MM.1S (cell line): ENCODE measurements at places on chromosomes 7 and 10.

- H3K36me3 ChIP-seq: no peaks in the 10 kb centered on the region
- no peak overlapping the region for H3K27ac ChIP-seq
- H3K27me3 ChIP-seq: no peaks in the 10 kb centered on the region
- no peak overlapping the region for H3K4me3 ChIP-seq
- H3K4me1 ChIP-seq: no peaks in the 10 kb centered on the region
- no peak for DNase-seq
These were observed 253.6 kb downstream of the CCSER2 start for GRCh38 chr10:84581976-84582375.

DNA sequence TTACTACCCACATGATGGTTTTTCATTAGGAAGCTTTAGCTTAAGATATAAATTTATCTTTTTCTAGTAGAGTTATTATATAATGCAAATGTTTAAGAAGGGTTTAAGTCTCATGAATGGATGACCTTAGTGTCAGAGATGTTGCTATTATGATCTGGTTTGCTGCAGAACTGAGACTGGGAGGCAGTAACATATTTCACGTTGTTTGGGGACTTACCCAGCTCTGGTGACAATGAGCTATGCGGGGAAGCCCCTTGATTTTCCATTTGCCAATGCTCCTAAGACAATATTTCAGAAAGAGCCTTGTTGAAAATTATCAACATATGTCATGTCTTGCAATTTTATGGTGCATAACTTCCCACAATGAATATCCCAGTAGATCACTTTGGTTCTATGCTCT is 754.6 kb downstream of the REEP3 start:
- H3K36me3 ChIP-seq: no peaks in the 10 kb centered on the region
- DNase-seq: no peak
- peak overlapping the region; percentile 19; the same call in 1 of the 2 replicates for H3K27ac ChIP-seq
- H3K27me3 ChIP-seq: no peaks in the 10 kb centered on the region

- DNase-seq: no peak
- no peaks in the 10 kb centered on the region for H3K27me3 ChIP-seq
- H3K4me3 ChIP-seq: no peak overlapping the region
- H3K4me1 ChIP-seq: no peaks in the 10 kb centered on the region
- no peaks in the 10 kb centered on the region for H3K36me3 ChIP-seq
These were observed 63.8 kb upstream of the FAM204A start for GRCh38 chr10:118405928-118406327.

DNA sequence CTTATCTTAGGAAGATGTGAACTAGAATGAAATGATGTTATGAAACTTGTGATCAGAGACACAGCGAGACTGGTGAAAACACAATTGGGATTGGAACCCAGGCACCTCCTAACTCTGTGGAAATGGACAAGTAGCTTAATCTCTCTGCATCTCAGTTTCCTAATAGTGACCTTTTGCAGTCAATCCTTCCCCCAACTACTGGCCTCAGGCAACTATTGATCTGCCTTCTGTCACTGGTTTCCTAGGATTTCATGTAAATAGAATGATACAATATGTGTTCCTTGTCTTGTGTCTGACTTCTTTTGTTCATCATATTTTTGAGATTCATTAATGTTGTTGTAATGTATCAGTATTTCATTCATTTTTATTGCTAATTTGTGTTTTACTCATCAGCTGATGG is 341.7 kb downstream of the REEP3 start:
- no peak overlapping the region for H3K27ac ChIP-seq
- no peaks in the 10 kb centered on the region for H3K27me3 ChIP-seq
- 0 out of 2 replicates have a peak, but pooled peaks cover 3% of the 10 kb centered on the region for H3K4me1 ChIP-seq

GRCh38 chr7:108436906-108437305 is 19.3 kb downstream of the NRCAM start:
- no peaks in the 10 kb centered on the region for H3K36me3 ChIP-seq
- H3K4me3 ChIP-seq: no peak overlapping the region
- H3K27me3 ChIP-seq: no peaks in the 10 kb centered on the region
- H3K27ac ChIP-seq: no peak overlapping the region
- DNase-seq: no peak

DNA sequence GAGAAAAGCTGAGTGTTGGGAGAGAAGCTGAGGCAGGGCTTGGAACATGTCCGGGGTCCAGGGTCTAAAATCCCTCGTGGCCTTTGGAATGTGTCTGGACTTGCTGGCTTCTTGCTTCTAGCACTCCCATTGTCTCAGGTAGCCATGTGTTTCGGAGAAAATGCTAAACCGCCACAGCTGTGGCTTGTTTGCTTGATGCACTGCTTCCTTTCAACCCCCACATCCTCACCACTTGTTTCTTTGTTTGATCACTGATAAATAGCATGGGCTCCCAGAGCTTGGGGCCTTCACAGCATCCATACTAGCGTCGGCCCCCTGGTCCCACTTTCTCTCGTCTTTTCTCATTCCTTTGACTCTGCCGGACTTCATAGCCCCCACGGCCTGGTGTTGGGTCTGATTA is 102.7 kb downstream of the ANKRD26 start:
- H3K27me3 ChIP-seq: no peaks in the 10 kb centered on the region
- no peak for DNase-seq
- H3K4me3 ChIP-seq: no peak overlapping the region
- no peaks in the 10 kb centered on the region for H3K36me3 ChIP-seq
- H3K27ac ChIP-seq: no peak overlapping the region

DNA sequence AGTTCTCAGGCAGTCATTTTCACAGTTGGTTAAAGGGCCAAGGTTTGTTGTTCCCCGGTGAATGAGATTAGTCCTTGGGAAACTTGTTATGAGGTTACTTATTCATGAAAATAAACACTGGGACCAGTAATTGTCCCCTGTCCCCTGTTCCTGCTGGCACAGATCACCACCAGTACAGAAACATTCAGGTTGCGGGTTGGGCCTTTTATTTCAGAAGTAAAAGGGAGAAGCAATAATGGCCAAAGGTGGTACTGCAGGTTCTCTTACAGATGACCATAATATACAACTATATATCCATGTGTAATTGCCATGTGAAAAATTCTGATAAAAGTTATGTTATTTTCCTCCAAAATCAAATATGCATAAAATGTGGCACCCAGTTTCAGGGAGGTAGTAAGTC is 442.0 kb downstream of the SORCS1 start:
- DNase-seq: no peak
- H3K4me3 ChIP-seq: no peak overlapping the region
- no peaks in the 10 kb centered on the region for H3K27me3 ChIP-seq
- no peaks in the 10 kb centered on the region for H3K36me3 ChIP-seq
- H3K4me1 ChIP-seq: no peaks in the 10 kb centered on the region

- H3K27ac ChIP-seq: no peak overlapping the region
- H3K4me1 ChIP-seq: peaks cover 20% of the 10 kb centered on the region
- H3K4me3 ChIP-seq: no peak overlapping the region
- no peak for DNase-seq
These were observed 54.2 kb downstream of the DNAJC12 start for GRCh38 chr10:67783606-67784294.

DNA sequence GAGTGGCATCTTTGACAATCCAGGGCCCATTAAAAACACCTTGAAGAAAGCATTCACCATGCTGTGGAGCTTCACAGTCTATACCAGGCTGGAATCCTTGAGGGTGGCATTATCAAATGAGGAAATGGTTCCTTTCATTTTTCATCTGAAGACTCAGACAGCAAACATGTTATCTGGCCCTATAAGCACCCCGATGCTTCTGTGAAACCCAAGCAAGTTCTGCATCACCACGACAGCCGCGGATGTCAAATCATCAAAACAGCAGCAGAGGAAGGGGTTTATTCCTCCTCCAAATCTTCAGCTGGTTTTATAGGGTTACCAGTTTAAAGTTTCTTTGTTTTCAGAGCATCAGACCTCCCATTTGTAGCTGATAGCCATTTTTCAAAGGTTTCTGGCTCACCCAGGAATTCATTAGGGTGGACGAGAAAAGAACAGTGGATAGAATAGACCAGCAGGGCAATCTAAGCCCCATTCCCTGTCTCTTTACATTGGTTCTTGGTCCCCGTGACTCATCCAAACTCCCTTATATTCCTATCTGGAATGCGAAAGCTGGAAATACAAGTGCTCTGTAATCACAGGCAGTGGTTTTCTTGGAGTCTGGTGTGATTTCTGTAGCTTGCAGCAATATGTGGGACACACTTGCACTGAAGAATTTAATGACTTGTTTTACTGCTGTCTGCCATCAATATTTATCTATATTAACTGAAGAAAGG is 217.9 kb downstream of the SKAP2 start:
- no peaks in the 10 kb centered on the region for H3K27me3 ChIP-seq
- H3K4me1 ChIP-seq: no peaks in the 10 kb centered on the region
- DNase-seq: no peak
- H3K36me3 ChIP-seq: no peaks in the 10 kb centered on the region
- H3K4me3 ChIP-seq: no peak overlapping the region

DNA sequence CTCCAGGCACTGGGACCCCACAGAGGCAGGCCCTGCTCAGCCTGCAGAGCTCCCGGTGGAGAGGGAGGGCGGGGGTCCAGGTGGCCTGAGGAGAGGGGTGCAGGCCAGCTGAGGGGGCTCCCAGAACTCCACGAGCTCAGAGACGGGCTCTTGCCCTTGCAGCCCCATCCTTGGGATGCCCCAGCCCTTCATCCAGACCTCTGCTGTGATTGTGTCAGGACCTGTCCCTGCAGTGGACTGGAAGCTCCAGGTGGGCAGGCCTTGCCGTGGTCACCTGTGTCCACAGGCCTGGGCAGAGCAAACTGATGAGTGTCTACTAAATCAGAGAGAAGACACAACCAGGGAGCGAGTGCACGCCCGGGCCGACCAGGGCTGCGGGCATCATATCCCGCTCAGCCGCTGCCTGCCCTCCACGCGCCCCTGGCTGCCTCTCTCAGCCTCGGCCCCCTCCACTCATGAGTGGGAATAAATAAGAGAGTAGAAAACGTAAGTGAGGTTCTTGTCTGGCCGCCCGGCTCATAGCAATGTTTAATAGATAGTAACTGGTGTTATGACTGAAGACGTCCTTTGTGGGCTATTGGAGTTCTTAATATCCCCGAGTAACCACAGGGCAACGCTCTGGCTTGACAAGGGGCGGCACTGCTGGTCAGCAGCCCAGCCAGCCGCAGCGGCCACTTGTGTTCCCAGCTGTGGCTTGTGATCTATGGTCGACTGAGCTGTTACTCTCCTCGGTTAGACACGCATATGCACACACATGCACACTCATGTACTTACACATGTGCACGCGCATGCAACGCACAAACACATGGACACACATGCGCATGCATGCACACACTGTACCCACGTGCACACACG is 105.6 kb downstream of the LHPP start:
- H3K4me3 ChIP-seq: no peak overlapping the region
- peaks cover 5% of the 10 kb centered on the region; the same call in 1 of the 2 replicates for H3K27me3 ChIP-seq
- no peaks in the 10 kb centered on the region for H3K4me1 ChIP-seq

GRCh38 chr7:105046414-105046813 is 32.4 kb downstream of the KMT2E start:
- no peak for DNase-seq
- peaks cover 17% of the 10 kb centered on the region for H3K36me3 ChIP-seq
- no peak overlapping the region for H3K4me3 ChIP-seq
- H3K27ac ChIP-seq: no peak overlapping the region
- H3K4me1 ChIP-seq: peaks cover 16% of the 10 kb centered on the region

DNA sequence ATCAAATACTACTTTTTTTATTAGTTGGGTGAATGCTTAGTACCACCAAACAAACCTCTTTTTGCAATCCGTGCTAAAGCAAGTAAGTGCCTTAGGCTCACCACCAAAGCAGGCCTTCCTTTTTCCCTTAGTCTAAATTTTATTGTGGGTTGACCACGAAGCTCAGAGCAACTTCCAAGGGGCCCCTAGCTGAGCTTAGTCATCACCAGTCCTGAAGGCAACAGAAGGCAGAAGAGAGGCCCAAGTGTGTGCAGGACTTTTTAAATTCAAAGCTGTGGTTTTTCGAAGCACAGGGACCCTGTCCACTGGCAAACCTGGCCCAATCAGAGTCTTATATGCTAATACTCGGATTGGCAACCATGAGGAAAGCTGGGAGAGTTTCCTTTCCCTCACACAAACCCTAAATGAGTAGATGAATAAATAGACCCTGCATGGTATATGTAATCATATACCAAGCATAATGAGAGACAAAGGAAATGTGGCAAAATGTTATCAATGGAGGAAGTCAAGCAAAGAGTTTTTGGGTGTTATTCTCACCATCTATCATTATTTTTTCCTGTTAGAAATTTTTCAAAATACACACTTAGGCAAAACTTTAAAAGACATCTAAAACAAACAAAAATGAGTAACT is 453.2 kb upstream of the GALNT17 start:
- H3K4me3 ChIP-seq: no peak overlapping the region
- no peaks in the 10 kb centered on the region for H3K36me3 ChIP-seq
- no peak for DNase-seq
- H3K27me3 ChIP-seq: no peaks in the 10 kb centered on the region
- H3K4me1 ChIP-seq: peaks cover 20% of the 10 kb centered on the region

GRCh38 chr10:77501846-77502261 is 135.8 kb downstream of the KCNMA1 start:
- DNase-seq: no peak
- H3K4me1 ChIP-seq: no peaks in the 10 kb centered on the region
- H3K27me3 ChIP-seq: no peaks in the 10 kb centered on the region
- H3K36me3 ChIP-seq: no peaks in the 10 kb centered on the region
- H3K27ac ChIP-seq: no peak overlapping the region

DNA sequence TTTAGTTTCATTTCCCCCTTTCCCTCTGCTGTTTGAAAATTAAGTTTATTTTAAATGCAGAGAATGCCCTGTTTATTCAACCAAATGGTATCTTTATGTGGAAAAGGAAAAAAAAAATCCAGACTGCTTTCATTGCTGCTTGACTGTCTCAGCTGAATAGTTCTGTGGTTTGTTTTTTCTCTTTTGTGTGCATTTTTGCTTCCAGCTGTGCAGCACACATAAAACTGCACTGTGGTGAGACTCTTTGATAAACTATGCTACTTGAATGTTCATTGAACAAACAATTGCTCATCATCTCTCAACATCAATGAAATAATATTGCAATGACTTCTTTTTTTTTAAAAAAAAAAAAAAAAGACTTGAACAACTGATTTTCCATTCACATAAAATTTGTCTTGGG is 78.6 kb upstream of the GLI3 start:
- H3K27ac ChIP-seq: no peak overlapping the region
- no peaks in the 10 kb centered on the region for H3K27me3 ChIP-seq
- H3K4me3 ChIP-seq: peak overlapping the region; percentile 23
- no peak for DNase-seq
- H3K36me3 ChIP-seq: no peaks in the 10 kb centered on the region

DNA sequence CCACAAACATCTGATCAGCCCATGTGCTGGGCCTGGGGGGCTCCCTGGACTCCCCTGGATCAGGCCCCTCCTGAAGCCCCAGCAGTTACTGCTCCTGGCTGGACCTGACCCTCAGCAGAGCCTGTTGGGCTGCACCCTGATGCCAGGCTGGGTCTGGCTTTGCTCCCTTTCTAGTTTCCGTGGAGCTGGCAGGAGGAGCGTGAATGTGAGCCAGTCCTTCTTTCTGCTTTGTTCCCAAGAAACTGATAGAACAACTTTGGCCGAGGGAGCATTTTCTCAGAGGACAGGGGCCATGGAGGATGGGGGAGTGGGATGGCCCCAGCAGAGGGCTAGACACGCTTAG is 128.2 kb downstream of the NEURL1 start:
- no peak overlapping the region for H3K27ac ChIP-seq
- H3K4me1 ChIP-seq: no peaks in the 10 kb centered on the region
- no peaks in the 10 kb centered on the region for H3K36me3 ChIP-seq
- H3K27me3 ChIP-seq: no peaks in the 10 kb centered on the region
